Muscle of back (tissue), 13 donors: ENCODE measurements at places on chromosomes 1 and 21.

DNA sequence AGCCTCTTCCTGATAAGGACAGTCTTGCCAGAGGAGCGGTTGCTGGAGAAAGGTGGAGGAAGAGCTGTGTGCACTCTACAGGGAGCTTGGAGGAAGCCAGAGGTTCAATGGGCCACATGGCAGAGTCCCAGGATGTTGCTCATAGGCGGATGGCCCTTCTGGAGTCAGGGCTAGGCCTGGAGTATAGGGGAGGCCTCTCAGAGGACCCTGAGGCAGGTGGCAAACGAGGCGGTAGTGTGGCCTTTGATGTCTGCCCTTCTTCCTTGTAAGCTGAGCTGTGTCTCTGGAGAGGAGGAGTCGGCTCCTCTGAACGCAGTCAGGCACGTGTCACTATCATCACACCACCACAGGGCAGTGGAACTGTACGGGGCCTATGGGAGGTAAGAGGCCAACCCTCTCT is 8.6 kb downstream of the PKP1 start:
- no peak for DNase-seq

DNA sequence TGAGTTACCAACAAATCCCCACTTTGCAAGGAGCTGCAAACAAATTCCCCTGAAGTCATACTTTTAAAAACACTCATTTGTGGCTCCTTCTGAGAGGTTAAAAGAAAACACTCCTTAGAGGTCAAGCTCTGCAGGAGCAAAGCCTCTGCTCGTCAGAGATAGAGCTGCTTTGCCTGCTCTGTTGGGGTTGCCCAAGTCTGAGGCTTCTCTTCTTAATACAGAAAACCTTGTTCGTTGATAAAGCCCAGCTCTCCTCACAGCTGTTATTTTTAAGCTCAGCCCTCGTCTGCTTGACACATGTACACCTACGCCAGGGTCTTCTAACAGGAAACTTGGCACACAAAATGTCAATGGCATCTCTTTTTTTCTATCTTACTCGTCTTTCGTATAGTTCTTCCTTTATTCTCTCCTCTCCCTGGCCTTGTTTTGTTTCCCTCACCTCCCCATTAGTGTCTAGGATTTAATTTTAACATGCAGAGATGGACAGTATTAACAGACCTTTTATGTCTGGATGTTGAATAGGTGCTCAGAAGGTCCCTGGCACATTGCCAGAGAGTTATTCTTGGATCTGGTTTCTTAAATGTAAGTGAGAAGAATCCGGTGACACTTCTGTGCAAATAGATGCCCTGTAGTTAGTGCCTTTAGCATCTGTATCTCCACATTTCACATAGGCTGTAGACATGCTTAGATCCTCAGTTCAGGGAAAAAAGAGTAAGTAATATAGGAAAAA is 86.0 kb downstream of the LRRC53 start:
- no peak for DNase-seq

DNA sequence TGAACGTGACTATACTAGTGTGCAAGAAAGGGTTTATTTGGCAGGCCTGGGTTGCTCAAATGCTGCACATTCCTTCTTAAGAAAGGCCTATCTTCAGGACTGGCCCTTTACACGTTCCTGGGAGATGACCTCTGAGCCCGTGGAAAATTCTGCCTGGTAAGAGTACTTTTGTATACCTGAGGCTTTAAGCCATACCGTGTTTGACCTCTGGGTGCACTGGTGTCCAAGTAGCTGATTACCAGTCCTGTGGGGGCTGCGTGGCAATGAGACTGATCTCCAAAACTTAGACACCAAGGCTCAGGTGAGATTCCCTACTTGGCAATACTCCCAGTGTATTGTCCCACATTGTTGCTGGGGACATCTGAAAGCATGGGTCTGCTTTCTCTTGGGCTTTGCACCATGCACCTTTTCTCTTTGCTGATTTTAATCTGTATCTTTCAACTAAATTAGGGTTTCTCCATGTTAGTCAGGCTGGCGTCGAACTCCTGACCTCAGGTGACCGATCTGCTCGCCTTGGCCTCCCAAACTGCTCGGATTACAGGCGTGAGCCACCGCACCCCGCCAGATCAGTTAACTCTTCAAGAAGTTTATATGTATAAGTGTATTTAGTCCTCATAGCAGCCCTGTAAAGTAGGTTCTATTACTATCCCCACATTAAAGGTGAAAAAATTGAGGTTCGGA is 44.5 kb downstream of the TRIM33 start:
- DNase-seq = no peak

- DNase-seq = no peak
Measured at GRCh38 chr1:176450526-176450925, 12.4 kb upstream of the PAPPA2 start.

GRCh38 chr1:108017698-108018097 is 52.7 kb upstream of the VAV3 start:
- no peak for DNase-seq

DNA sequence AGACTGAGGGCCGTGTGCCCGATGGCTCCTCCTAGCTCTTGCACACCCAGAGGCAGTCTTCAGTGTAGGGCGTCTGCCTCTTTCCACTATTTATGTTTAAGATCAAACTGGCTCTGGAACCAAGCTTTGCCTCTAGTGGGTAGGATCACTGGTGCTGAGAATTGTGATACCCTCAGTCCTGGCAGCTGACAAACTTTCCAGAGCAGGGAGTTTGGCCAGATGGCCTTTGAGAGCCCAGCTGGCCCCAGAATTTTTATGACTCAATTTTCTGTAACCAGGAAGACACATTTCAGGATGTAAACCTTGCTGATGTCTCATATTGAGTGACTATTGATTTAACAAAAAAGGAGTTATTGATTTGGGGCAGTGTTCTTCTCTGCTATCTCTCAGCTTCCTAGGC is 6.7 kb downstream of the COQ8A start:
- no peak for DNase-seq

DNA sequence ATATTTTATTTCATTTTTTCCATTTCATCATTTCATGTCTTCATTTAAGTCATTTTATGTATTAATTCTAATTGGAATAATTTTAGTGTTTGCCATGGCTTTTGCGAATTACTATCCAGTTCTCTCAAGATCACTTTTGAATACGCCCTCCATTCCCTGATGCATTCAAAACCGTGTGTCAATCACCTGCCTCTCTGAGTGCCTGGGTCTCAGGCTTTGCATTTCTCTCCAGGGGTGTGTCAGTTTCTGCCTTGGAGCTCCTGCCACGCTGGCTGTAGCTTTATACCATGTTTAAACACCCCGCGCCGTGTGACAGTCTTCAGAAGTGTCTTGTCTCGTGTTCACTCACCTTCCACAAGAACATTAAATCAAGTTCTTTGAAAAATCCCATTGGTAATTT is 7.4 kb upstream of the DNMT3L start:
- DNase-seq = no peak
